ENCODE measurements at places on chromosomes 11 and 22.

DNA sequence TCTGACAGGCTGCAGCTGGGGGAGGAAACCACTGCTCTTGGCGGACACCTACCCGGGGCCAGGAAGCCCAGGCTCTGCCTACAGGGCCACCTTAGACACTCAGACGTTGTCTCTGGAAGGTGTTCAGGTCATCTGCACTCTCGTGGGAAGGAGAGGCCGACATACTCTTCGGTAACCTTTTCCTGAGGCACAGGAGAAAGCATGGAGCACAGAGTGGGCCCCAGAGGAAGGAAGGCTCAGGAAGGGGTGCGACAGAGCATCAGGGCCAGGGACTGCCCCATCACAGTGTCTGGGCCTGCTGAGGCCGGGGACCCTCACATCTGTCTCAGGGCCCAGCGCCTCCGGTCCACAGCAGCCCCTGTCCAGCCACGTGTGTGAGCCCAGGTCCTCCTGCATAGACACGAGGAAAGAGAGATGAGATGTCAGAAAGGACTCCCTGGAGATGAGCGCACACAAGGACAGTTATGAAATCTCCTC is 18.2 kb upstream of the TUB start:
- no peak for DNase-seq

DNA sequence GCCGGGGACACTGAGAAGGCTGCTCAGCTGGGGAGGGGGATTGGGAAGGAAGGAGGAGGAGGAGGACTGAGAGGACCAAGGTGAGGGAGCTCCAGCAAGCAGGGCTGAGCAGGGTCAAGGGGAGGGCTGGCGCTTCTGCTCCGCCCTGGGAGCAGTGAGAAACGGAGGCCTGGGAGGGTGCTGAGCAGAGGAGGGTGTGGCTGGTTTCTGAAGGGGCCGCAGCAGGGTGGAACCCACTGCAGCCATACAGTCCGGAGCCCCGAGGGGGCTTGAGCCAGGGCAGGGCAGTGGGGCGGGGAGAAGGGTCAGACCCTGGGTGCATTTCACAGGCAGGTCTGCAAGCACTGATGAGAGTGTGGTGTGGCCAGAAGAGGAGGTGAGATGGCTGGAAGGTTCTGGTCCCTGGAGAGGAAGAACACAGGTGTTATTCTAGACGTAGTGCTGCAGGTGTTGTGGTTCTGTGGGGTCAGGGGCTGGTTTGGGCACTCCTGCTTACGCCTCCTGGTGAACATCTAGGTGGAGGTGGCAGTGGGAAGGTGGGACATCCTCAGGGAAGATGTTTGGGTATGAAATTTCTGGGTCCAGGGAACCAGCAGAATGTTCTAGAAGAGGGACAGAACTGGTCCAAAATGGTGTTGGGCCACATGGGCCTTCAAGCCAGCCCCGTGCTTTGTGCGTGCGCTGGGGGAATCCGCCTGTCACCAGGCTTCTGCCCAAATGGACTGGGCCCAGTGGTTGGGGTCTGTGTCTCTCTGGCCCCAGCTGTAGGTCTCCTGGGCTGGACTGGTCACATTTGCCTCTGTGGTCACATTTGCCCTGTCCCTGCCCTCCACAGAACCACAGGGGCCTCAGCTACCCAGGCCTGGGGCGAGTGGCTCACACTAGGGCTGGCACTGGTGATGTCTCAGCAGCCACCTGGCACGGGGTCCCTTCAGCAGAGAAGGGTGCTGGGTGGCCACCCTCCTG is 714.7 kb downstream of the BRD1 start:
- peak; percentile 33 for DNase-seq

GRCh38 chr11:123409456-123410217 is 20.4 kb upstream of the GRAMD1B start:
- no peak for DNase-seq

- DNase-seq = no peak
Measured at GRCh38 chr22:44737406-44738346, 14.7 kb upstream of the ARHGAP8 start.

DNA sequence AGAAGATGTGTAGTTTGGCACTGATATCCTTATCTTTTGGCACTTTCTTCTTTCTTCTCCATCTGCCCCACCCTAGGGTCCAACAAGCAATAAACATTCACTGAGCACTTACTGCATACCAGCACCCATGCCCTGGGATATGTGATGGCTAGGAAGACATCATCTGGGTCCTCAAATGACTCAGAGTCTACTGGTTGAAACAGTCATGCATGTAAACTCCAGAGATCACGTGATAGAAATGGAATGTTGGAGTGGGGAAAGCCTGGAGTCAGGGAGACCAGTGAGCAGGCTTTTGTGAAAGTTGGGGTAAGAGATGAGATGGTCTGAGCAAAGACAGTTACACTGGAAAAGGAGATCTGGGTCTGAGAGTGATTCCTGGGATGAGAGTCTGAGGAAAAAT is 724.9 kb upstream of the TENM4 start:
- no peak for DNase-seq

GRCh38 chr22:23837911-23838680 is 710 bp downstream of the DERL3 start:
- DNase-seq = peak; percentile 60

GRCh38 chr22:46843821-46844255 is 81.4 kb downstream of the TBC1D22A start:
- DNase-seq = peak; percentile 28

- no peak for DNase-seq
Measured at GRCh38 chr11:108698844-108699642, 34.2 kb downstream of the DDX10 start.

GRCh38 chr11:19907008-19907579 is 194.5 kb downstream of the NAV2 start:
- no peak for DNase-seq

- DNase-seq = peak; percentile 86
Measured at GRCh38 chr11:8016440-8016839, 29.3 kb downstream of the EIF3F start.

DNA sequence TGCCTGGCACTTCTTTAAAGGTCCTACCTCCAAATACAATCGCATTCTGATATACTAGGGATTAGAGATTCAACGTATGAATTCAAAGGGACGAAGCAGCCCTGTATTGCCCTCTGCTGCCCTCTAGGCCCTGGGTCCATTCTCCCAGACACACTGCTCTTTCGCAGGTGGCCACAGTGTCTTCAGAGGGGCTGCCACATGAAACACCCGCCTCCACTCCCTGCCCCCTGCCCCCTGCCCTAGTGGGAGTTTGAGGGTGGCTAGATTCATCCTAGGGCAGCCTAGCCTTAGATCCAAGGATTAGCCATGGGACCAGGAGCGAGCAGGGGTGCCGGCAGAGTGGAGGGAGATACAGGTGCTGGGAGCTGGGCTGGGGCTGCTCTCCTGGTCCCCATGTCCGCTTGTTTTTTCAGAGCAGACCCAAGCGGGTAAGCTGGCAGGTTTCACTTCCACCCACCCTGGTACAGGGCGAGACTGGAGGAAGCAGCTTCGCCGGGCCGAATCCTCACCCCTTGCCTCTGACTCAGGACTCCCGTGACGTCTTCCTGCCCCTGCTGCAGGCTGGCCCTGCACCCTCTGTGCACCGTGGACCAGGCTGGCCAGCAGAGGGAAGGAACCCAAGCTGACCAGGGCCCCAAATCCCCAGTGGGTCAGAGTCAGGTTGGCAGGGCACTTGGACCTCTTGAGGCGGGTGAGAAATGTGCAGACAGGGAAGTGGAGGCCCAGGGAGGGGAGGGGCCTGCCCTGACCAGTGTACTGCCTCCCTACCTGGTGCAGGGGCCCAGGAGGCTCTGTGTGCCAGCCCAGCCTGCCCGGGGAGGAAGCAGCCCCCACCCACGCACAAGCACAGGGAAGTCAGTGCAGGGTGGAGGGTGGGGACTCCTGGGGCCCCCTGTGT is 28.4 kb upstream of the HMOX1 start:
- DNase-seq = peak; percentile 89

- DNase-seq = peak; percentile 32
Measured at GRCh38 chr11:2289350-2289749, 12.4 kb downstream of the C11orf21 start.

DNA sequence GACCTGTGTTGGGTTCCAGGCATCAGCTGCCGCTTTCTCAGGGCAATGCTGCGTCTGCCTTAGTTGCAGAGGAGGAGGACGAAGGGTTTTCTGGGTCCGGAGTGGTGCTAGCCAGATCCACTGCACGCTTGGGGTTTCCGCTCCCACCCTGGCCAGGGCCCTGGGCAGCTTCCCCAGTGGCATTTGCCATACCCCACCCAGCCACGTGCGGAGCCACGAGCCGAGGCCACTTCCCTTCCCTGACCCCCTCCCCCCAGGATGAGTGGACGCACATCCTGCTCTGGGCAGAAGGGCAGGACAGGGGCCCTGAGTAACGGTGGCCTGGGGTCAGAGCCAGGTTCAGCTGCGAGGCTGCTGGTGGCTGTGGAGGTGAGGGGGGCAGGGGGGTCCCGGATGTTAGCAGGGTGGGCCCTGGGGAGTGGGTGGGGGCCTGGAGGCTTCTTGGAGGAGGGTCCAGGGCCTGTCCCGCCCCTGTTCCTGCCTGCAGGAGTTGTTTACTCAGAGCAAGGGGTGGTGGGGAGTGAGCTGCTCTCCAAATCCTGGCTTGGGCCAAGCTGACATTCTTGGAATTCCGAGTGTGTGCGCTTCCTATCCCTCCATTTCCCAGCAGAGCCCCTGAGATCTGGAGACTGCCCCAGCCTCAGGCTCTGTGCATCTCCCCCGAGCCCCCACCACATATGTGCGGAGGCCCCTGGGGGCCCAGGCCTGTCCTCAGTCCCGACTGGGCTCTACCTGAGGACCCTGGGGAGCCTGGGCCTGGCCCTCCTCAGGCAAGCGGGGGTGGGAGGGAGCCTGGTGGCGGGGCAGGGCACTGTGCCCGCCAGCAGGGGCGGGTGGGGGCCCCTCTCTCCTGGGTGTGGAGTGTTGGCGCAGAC is 1.4 kb downstream of the TSPAN4 start:
- DNase-seq = peak; percentile 96

DNA sequence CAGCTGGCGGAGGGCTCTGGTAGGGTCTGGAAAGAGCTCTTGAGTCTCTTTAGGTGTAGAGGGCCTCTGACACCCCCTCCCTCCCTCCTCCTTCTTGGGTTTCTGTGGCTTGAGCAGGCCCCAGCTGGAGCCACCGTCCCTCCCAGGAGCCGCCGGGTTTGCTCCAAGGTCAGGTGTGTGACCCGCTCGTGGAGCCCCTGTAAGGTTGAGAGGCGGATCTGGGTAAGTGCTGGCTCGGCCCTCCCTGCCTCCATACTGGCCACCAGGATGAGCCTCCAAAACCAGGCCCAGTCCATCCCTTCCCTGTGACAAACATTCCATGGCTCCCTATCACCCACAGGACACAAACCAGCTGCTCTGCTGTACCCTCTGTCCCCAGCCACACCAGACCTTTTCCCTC is 9.3 kb downstream of the PLEKHB1 start:
- no peak for DNase-seq

DNA sequence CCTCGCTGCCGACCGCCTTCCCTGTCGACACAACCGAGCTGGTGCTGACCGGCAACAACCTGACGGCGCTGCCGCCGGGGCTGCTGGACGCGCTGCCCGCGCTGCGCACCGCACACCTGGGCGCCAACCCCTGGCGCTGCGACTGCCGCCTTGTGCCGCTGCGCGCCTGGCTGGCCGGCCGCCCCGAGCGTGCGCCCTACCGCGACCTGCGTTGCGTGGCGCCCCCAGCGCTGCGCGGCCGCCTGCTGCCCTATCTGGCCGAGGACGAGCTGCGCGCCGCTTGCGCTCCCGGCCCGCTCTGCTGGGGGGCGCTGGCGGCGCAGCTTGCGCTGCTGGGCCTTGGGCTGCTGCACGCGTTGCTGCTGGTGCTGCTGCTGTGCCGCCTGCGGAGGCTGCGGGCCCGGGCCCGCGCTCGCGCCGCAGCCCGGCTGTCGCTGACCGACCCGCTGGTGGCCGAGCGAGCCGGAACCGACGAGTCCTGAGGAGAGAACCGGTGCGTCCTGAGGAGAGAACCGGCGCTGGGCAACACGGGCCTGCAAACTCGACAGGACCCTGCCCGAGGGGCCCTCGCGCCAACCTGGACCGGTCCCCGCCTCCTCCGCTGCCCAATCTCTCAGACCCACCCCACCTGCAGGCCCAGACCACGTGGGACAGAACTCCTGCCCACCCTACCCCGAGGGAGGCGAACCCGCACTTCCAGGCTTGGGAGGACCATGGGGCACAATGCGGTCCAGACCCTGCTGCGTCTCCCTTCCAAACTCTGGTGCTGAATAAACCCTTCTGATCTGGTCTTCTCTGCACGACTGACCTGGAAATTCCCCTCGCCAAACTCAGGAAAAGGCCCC is 866 bp downstream of the GP1BB start:
- DNase-seq = peak; percentile 90

DNA sequence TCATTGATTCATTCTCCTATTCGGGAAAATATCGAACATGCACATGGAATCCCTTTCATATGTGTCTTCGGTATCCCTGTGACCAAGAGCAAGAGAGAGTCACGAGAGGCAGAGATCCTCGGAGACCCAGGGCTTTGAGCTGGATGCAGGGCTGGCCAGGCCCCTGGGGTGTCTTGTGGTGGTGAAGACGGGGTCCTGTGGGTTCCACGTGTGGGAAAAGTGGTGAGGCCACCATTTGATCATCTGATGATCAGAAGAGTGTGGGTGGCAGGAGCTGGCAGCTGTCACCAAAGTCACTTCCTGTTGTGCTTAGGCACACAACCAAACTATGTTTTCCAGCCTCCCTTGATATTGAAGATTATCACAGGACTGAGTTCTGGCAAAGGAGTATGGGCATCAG is 94.0 kb downstream of the BRD1 start:
- DNase-seq = peak; percentile 13

DNA sequence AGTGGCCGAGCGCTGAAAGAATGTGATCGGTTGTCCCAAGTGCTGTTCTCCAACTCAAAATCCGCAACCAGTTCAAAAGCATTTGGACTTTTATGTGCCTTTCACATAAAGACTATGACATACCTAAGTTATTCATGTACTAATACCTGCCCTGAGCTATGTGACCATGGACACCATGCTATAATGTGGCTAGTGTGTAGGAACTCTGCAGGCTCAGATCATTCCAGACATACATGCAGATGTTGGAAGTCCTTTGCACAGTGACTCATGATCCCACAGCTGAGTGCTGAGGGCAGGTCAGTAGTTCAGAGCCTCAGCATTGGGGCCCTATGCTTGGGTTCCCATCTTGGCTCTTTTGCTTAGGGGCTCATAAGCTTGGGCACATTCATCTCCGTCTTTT is 95.4 kb downstream of the IGLL1 start:
- DNase-seq = no peak

GRCh38 chr11:46649180-46649738 is 31.9 kb downstream of the ATG13 start:
- no peak for DNase-seq

DNA sequence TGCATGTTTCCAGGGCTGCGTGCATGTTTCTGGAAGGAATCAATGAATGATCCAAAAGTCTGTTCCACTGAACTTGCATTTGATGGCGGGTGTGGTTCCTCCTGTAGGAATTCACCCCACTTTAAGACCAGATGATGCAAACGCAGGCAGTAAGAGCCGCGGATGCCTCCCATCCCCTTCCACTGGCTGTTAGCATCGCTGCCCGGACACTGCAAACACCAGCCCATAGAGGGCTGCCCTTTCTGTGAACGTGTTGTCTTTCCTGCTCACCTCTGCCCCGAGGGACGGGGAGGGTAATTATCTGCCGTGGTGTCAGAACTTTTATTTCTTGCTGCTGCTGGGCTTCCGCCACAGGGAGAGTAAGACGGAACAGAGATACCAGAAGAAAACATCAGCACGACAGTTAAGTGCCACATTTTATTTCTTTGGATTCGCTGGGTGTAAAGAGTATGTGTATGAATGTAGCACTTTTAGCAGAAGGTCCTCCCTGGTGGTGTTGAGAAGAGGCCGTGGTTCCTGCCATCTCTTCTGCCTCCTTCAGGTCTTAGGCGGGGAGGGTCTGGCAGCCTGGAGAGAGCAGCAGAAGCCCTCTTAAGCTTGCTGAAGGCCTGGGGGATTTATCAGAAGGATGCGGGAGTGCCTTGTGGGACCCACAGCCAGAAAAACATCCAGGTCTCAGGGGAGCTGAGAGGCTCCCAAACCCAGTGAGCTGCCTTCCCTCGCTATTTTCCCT is 53.2 kb upstream of the NECTIN1 start:
- DNase-seq = peak; percentile 76

Data from endodermal cell (in vitro differentiated cells).